ENCODE measurements at places on chromosomes 12 and 14.

DNA sequence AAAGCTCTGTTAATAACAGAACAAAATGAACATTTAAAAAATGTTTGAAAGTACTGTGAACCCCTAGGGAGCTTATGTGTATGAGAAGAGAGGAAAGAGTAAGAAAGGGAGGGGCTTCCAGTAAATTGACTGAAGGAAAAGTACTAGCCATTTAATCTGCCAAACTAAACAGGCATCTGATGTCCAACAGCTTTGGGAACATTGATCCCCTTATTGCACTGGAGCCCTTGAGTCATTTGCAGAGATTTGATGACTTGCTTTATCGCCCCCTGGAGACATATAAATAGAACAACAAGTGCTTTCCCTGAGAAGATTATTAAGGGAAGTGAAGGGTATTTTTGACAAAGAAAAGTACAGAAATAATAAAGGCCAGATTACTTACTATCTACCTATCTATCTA, 319.3 kb upstream of the NOVA1 start:
- DNase-seq: no peak

GRCh38 chr14:70964492-70964891, 57.2 kb downstream of the PCNX1 start:
- no peak for DNase-seq

GRCh38 chr12:124588751-124589267, 21.4 kb upstream of the NCOR2 start:
- DNase-seq: peak; percentile 68

- no peak for DNase-seq
Observed at GRCh38 chr14:34005901-34006300, 55.0 kb upstream of the EGLN3 start.

- no peak for DNase-seq
Observed at GRCh38 chr14:79111987-79112501, 941.9 kb downstream of the NRXN3 start.

DNA sequence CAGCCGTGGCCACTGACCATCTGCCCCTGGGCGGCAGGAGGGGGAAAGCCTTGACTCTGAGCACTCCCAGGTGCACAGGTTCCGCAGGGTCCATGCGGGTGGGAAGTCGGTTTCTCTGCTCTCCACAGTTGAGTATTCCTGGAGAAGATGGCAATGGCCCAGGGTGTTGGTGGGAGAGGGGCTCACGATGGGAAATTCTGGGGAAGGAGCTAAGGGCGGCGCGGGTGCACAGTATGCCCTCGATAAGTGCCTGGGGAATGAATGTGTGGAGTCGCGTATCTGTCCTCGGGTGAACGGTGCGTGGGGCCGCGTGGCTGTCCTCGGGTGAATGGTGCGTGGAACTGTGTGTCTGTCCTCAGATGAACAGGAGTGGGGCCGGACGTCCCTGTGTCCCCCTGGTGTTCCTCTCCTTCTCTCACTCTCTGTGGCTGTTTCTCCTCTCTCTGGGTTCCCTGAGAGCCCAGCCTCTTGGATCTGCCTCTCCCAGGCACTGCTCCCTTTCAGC, 38.0 kb downstream of the NOC4L start:
- no peak for DNase-seq

DNA sequence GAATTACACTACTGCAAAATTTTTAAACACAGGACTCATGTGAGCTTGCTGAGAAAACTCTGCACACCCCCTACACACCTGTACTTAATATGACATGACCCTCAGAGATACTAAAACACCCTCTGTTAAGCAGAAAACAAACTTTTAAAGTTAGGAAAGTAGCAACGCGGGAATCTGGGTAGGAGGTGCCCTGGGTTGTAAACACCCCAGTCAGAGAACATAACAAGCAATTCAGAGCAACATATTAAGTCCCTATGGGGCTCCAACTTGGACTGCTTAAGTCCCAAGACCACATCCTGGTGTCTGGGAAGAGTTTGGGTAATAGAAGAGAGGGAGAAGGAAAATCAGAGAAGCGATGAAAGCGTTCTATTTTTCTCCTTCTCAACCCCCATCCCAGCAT, 1.2 kb downstream of the ATF7 start:
- DNase-seq: no peak

DNA sequence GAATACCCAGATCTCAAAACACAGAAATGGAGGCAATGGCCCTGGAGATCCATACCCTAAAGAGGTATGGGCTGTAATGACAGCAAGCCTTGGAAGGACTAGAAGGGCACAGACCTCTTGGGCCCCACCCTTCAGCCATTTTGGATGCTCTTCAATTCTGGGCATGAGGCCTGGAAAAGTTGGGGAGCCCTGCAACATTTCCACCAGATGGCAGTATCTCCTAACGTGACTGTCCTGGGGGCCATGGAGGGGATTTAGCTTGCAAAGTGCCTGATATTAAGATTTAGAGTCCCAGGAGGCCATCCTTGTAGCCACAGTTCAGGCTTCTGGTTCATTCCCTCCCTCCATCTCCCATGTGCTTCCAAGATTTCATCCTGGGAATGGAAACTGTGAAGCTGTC, 30.2 kb downstream of the KCNA5 start:
- DNase-seq: no peak

DNA sequence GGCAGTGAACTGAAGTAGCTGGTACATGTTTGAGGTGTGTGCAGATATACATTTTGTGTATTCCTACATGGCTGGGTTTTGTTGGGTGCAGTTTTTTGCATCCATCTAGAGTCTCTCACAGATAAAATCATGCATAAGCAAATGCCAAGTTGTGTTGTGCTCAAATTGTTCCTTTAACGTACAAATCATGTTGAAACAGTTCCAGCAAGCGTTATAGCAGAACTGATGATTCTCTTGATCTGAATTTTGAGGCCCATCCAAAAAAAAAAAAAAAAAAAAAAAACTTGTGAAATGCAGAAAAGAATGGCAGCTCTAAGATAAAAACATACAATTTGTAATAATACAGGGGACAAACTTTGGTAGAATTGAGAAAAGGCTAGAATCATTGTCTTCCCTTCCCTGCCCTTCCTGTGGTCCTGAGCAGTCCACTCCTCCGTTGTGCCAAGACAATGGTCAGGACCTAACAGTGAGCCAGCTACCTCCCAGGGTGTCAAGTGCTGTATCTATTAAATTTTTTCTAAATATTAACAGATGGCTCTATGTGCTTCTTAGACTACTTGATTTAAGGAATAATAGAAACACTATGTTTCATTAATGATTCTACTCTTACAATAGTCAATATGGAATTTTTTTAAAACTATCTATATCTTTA, 122.1 kb downstream of the PLEKHA5 start:
- DNase-seq: no peak

GRCh38 chr12:132445884-132446632, 43.9 kb upstream of the FBRSL1 start:
- DNase-seq: peak; percentile 79

DNA sequence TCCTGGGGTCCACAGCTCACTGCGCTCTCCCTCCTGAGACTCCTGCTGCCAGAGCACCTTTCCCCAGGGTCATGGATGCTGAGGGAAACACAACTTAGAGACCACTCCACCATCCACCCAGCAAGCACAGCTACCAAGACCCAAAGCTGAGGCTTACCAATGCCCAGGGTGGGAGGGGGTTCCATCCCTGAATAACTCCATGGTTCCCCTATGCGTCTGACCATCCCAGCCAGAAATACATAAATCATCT, 36.3 kb downstream of the DAD1 start:
- no peak for DNase-seq

DNA sequence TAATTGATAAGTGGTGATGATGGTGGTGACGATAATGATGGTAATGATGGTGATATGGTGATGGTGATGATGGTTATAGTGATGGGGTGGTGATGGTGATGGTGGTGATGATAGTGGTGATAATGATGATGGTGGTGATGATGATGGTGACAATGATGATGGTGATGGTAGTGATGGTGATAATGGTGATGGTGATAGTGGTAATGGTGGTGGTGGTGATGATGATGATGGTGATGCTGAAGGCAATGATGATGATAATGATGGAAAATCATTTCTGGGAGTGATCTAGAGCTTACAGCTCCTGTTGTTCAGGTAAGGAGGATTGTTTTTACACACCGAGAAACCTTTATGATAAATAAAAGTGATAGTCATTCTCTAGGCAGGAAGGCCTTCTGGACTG, 33.9 kb downstream of the CCDC63 start:
- no peak for DNase-seq

DNA sequence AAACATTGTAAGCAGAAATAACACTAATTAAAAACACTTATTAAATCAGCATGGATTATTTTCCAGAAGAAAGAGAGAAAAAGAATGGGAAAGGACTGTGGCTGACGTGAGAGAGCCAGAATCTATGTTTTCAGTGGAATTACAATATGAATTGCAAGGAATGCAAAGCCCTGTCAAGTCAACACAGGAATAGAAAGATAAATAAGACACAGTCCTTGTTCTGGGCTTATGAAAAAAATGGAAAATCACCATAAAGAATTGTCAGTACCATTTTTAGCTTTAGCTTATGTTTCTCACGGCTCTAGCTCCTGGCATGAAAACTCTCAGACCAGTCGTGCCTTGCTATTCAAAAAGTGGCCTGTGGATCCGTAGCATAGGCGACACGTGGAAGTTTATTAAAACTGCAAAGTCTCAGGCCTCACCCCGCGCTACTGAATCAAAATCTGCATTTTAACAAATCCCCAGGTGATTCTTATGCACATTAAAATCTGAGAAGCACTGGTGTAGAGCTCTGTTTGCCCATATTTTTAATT, 549.1 kb downstream of the RPS29 start:
- DNase-seq: no peak

GRCh38 chr14:33811721-33812120, 139.2 kb downstream of the EGLN3 start:
- no peak for DNase-seq

DNA sequence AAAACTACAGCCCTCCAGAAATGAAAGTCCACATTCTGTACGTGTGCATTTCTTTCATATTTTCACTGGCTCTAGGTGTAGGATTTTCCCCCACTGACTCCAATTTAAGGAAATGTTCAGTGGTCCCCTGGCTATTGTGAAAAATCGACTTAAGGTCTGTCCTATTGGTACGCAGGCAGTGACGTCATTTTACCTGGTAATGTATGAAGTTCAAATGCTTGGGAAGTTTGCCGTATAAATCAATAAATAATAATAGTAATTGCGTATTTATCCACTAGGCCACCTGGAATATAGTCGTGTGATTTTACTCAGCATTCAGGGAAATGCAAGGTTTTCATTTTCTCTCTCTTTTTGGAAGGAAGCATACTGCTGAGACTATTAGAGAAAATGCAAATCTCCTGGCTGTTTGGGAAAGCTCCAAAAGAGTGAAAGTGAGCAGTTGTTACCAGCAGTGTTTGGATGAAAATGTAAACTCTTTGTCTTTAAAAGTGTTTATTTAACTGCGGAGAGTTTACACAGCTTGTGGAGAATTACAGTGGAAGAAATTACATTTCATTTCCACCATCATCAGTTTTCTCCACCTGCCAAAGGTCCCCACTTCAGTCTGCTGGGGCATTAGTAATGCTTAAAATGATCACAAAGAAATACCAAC, 107.0 kb downstream of the EXOC5 start:
- DNase-seq: no peak

DNA sequence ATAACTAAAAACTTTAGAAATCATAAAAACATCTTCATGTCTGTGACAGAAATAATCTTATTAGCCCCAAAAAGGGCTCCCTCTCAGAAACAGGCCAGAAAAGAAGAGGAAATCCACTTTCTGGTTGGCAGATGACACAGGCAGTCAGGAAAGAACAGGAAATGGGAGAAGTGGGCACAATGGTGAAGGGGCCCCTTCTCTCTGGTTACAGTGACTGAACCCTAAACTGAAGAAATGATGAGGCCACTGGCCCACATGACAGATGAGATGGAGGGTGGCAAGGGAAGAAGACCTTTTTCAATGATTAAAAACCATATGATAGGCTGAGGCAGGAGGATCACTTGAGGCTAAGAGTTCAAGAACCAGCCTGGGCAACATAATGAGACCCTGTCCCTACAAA, 21.1 kb downstream of the TCTN1 start:
- no peak for DNase-seq

DNA sequence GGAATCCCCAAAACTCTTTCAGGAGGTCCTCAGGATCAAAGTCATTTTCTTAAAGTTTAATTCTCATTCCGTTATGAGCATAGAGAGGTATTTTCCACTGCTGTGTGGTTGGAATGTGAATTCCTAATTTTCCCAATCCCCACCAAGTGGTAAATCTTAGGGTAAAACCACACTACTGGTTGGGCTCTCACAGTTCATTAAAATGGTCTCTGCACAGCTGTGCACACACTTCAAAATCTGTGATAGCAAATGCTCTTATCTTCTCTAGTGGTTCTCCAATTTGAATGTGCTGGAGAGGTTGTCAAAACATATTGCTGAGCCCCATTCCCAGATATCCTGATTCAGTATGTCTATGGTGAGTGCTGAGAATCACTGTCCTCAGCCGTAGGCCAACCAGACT, 189.1 kb downstream of the BMP4 start:
- DNase-seq: no peak

GRCh38 chr12:23217158-23217557, 592.2 kb downstream of the ETNK1 start:
- DNase-seq: no peak
